ENCODE measurements at places on chromosomes 1 and 21.

- no peak for DNase-seq
These were observed 136.8 kb downstream of the KCNK2 start for GRCh38 chr1:215219372-215219771.

GRCh38 chr1:110343249-110343648, 4.1 kb downstream of the RBM15 start:
- no peak for DNase-seq

- no peak for DNase-seq
These were observed 351.0 kb upstream of the NFIA start for GRCh38 chr1:60731321-60731720.

DNA sequence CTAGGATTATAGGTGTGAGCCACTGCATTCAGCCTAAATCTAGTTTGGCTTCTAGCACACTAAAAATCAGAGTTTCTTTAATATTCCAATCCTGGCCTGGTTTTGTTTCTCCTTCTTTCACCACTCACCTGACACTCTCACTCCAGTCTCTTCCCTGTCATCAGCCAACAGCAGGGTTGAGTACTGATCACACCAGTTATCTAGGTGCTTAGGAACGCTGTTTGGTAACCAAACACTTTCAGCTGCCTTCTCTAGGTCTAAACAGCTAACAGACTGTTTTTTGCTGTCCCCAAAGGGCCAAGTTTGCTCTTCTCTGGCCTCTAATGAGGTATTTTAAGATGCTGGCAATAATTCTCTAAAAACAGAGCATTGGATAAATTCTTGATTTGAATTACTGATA, 17.7 kb upstream of the FRRS1 start:
- DNase-seq = no peak

All from fibroblast of the aortic adventitia (primary cell).